ENCODE measurements at places on chromosomes 7 and 10.

GRCh38 chr10:1240341-1240775, 184.2 kb downstream of the WDR37 start:
- peak; percentile 82 for DNase-seq

DNA sequence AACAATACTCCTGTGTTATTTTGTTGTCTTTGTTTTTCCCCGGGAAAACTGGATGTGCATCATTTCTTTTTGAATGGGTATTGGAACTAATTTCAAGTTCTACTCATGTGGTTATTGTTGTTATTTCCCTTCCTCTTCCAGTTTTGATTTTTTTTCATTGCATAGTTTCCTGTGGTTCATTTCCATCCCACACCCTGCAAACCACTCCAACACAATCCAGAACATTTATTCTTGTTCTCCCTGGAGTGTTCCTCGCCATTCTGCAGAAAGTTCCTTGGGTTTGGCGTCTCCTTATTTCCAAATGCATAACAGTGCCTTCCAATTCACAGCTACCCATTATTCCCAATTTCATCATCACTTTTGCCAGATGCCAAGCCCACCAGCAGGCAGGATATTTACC, 775.1 kb downstream of the TNS3 start:
- no peak for DNase-seq

DNA sequence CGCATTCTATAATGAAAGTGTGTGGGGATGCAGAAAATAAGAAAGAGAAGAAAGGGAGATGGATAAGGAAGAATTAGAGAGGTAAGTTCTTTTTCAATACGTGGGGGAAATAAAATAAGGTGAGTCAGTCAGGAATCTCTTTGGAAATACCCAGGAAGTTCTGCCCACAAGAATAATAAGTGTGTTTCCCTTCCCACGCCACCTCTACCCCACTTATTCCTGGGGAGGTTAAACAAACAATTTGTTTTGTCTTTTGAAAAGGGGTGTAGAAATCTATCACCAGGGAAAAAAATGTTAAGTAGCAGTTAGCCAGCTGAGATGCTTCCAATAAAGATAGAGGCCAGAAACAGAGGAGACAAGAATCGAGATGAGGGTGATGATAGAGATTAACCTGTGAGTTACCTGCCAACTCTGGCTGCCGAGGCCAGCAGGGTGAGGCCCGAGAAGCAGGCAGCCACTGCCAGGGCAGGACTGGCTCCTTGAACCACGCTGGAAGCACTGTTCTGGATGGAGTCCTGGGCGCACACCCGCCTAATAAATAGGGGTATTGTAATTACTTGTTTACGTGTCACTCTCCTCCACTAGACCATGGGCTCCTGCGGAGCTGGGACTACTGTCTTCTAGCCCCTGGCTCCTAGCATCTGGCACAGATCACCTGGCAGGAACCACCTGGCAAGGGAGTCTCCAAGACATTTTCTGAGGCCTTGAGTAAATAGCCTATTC, 191.3 kb downstream of the FGFR2 start:
- no peak for DNase-seq

DNA sequence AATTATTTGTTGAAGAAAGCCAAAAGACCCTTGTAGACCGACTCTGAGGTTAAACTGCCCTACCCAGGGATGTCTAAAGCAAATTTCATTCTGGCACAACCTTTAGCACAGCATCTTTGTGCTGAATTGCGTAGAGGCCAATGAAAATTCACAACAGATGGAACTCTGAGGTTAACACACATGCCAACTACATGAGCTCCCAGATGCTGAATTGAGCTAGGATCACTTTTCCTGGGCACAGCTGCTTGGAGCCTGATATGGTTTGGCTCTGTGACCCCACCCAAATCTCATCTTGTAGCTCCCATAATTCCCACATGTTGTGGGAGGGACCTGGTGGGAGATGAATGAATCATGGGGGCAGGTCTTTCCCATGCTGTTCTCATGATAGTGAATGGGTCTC, 158.0 kb upstream of the PTN start:
- no peak for DNase-seq

GRCh38 chr7:56081626-56082340, 11.0 kb downstream of the PHKG1 start:
- DNase-seq = no peak

GRCh38 chr10:128062881-128063563, 63.2 kb downstream of the MKI67 start:
- DNase-seq = peak; percentile 98

DNA sequence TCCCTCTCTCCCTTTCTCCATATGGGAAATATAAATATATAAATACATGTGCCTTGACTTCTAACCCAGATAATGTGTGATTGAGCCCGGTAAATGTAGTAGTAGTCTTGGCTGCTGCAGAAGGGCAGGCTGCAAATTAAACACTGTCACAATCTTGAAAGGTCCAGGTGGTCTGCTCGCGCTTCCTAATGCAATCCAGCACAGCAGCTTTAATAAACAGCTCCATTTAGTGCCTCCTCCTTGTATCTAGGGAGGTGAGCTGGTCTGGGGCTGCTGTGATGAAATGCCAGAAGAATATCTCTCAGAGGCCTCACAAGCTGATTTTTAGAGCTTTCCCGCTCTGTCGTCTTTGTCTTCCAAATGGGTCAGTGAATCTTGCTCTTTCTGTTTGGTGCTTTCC, 782 bp downstream of the POU6F2 start:
- no peak for DNase-seq

- no peak for DNase-seq
Measured at GRCh38 chr10:36221101-36221500, 579.0 kb upstream of the FZD8 start.
